ENCODE measurements at places on chromosomes 5 and 9.

GRCh38 chr9:70259512-70259802, 679 bp downstream of the SMC5 start:
- DNase-seq: no peak

- DNase-seq: no peak
These were observed 200.2 kb downstream of the DAB2IP start for GRCh38 chr9:121851641-121852091.

DNA sequence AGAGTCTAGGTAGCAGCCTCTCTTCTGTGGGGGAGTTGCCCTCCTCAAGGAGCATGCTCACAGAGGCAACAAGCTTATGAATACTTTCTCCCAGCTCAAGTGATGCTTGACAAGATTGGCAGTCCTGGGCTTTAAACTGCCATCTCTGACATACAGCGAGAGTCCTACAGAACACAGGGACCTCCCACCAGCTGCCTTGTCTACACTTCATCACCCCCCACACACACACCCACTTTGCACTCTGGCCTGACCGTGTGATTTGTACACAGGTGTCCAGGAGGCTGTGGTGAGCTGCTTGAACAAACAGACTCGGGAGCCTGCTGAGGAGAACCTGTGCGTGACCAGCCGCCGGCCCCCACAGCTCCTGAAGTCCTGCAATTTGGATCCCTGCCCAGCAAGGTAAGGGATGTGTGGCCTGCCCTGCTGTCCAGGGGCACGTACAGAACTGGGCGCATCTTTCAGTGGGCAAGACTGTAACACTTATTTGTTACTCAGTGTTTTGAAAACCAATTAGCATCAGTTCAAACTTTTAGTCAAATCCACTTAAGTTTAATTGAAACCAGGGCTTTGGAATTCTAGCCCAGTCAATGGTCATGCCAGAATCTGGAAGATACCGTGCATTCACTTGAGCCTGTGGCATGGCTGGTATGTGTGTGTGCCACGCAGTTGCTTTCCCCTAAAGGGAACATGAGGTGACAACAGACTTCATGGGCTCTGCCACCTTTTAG, 247.5 kb downstream of the ADAMTSL1 start:
- no peak for DNase-seq

- DNase-seq: no peak
These were observed 4.9 kb downstream of the SH3GLB2 start for GRCh38 chr9:129023036-129023907.

GRCh38 chr9:88013035-88013434, 38.7 kb upstream of the CDK20 start:
- no peak for DNase-seq

DNA sequence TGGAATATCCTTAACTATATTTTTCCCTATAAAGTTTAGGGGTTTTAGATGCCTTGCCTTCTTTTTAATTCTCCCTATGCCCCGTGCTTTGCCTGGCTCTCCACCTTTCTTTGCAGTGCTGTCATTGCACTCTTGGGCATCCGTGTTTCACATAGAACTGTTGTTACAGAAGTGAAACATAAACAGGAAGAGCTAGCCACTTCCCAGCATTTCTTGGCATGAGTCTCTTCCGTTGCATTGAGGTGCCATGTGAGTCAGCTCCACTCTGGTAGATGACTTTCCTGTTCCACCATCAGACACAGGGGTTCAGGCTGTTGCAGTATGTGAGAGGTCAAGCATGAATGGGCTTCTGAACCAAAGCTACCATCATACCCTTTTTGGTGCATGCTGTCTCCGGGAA, 73.4 kb downstream of the ANGPTL2 start:
- DNase-seq: peak; percentile 63

Measured in foreskin keratinocyte (primary cell).